NCI-H2029 treated with DMSO at 0.1 percent for 48 hours (cell line): ENCODE measurements at places on chromosomes 16 and 17.

GRCh38 chr17:60168654-60169053 lies 18.9 kb downstream of the CA4 start:
- no peak for DNase-seq

DNA sequence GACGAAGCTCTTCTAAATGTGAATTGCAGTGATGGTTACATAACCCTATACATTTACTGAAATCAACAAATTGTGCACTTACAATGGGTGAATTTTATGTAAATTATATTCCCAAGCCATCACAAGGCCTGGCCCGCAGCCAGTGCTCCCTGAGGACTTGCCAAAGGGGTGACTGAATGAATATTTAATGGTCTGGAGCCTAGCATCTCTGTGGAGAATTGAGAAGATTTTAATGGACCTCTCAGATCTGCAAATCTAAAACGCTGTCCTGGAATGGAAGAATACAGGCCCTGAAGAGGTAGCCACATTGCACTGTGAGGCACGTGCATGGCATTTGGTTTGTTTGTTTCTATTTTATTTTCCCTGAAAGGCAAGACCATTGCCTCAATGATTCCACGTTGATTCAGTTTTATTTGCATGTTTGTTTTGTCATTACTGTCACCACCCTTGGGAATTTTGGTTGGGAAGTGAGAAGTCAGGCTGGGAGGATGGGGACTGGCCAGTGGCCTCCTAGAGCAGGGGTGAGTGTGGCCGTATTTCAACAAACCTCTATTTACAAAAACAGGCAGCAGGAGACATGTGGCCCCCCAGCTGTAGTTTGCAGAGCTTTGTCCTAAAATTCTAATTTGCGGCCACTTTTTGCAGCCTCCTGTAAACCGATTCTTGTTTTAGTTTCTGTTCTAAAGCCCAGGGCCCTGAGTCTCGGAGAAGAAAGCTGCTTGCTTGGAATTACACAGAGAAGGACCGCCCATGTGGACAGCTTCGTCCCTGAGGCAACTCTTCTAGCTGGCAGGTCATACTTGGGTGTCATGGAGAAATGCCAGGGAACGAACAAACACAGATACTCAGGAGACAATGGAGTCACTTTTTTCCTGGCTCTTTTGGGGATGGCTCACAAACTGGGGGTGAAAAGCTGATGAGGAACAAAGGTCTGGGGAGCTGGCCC lies 40.5 kb upstream of the GCSH start:
- DNase-seq: no peak

- DNase-seq: no peak
These were observed 734.0 kb downstream of the MAF start for GRCh38 chr16:78866521-78866920.

DNA sequence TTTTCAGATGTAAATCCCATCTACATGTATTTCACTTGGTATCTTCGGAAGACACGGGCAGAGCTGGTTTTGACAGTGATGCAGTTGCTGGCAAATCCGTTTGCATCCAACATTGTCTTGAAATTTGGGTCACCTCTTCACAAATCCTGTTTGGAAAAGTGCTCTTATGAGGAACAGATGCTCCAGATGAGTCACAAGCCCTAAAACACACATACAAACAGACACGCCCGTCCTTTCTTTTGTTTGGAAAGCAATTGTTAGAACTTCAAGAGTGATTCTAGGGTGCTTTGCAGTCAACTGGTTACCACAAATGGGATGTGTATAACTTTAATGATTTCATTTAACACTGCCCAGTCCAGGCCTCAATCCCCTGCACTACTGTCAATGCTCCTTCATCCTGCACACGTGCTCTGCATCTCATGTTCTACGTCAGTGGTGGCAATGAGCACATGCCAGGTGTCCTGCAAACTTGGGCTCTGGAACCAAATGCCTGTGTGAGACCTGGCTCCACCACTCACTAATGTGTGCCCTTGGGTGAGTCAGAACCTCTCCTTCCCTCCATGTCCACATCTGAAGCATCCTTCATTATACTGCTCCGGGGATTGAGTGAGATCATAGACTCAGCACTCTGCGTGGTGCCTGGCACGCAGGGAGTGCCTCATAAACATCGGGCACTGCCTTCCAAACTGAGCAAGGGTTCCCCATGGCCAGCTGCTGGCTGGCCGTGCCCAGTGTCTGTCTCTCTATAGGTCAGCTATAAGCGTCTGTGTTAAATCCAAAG lies 19.3 kb upstream of the FOXF1 start:
- no peak for DNase-seq

DNA sequence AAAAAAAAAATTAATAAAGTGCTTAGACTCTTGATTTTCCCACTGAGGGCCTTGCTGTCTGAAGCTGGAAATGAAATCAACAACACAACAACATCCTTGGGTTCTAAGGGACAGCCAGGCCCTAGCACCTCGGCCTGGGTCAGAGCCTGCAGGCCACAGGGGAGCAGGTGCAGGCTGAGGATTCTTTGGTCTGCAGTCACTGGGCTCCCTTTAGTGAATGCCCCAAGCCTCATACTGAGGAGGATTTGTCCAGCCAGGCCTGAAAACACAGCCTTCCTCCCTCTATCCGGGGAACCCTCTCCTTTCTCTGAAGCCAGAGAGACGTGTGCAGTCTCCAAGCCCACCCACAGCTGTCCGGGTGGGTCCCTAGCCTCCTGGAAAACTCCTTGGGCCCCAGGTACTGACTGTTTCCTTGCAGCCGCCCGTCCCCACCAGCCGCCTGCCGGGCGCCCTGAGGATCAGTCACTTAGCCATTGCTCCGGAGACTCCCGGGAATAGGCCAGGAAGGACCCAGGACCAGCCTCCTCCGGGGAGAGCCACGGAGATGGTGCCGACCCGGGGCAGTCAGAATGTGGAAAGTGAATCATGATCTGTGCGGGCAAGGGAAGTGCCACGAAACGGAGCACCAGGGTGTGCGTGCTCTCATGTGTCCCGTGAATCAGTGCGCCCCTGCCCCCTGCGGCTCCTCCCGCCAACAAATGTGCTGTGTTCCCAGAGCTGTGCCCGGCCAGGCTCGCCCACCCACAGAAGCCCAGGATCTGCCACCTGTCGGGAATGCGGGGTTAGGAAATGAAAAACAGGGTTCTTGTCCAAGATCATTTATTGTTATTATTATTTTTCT lies 91.0 kb downstream of the RTN4RL1 start:
- DNase-seq: no peak

DNA sequence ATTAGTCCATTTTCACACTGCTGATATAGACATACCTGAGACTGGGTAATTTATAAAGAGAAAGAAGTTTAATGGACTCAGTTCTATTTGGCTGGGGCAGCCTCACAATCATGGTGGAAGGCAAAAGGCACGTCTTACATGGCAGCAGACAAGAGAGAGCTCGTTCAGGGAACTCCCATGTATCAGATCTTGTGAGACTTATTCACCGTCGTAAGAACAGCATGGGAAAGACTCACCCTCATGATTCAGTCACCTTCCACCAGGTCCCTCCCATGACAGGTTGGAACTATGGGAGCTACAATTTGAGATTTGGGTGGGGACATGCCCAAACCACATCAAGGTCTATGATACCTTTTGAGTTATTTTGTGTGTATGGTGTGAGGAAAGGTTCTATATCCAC lies 66.9 kb downstream of the METRNL start:
- no peak for DNase-seq

GRCh38 chr17:78038748-78039288 lies 80.3 kb downstream of the TNRC6C start:
- no peak for DNase-seq
